Uterus (tissue), 4 donors: ENCODE measurements at places on chromosomes 11 and 22.

- DNase-seq = peak; percentile 70
These were observed 14.7 kb downstream of the GGA1 start for GRCh38 chr22:37623075-37624016.

GRCh38 chr11:111797145-111797581 lies 31.0 kb upstream of the PPP2R1B start:
- DNase-seq = no peak

DNA sequence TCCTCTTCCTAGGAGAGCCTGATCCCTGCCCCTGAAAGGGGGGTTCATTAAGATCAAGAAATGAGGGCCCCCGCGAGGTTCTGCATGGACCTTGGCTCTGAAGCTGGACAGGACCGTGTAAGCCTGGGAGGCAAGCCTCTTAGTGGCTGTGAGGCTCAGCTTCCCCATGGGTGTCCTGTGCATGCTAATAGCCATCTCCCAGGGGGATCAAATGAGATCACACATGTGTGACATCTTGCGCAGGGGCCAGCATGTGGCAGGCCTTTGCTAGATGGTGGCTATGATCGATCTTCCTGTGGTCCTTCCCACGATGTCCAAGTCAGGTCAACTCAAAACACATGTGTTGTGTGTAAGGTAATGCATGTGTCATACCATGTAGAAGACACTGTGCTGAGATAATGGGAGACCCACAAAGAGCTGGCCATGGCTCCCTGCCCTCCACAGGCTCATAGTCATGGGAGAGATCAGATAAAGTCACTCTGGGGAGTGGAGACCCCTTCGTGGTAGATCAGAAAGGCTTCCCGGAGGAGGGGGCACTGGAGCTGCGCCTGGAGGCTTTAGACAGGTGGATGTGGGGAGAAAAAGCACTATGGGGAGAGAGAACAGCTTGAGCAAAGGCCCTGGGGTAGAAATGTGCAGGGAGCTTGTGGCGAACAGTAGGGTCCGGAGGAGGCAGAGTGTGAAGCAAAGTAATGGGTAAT lies 3.7 kb downstream of the RAC2 start:
- no peak for DNase-seq

- no peak for DNase-seq
These were observed 17.4 kb upstream of the CTSC start for GRCh38 chr11:88354912-88355311.

DNA sequence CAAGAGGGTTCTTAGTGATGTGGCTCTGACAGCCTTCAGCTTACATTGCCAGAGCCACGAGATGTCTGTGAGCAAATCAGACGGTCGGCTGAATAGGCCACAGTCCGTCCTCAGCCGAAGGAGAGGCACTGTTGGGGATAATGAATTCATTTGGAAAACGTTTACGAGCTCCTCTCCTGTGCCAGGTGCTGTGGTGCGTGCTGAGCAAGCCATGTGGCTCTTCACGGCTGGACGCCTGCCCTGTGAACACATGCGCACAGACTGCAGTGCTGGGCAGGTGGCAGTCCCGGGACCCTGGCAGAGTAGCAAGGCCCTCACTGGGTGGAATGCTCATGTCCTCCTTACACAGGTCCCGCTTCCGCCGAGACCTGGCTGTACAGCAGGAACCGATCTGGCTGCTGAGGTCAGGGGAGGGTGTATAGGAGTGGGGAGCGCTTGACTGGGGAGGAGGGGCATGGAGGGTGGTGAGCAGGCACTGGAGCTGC lies 6.8 kb downstream of the TBC1D22A start:
- DNase-seq = no peak

DNA sequence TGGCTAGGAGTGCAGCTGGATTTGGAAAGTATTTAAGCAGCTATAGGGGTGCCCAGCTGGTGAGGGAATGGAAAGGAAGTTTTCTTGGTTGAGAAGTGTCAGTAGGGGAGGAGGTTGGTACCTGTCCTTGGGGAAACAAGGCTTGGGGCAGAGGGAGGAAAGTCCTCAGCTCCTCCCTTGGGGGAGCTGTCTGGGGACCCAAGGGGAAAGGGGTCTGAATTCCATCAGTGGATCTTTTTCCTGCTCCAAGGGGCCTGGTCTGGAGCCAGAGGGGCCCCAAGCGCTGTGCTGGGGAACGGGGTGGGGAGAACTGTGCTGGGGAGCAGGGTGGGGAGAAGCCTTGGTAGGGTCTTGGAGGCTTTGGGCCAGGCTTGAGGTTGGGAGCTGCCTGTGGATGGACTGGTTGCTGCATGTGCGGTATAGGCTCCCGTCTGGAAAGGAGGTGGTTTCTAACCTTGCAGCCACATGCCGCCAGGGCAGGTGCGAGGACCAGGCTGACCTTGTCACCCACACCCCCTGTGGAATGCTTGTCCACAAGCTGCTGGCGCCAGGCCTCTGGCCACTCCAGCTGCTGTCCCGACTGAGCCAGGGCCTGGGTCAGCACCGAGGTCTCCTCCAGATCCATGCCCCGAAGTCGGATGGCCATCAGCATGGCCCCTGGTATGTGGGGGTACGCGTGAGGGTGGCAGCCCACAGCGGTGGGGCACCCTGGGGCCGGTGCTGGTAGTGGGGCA lies 963 bp downstream of the TYMP start:
- DNase-seq = no peak
